Right lobe of liver (tissue), 6 donors: ENCODE measurements at places on chromosomes 16 and 17. TPM values are rescaled to one million over a fixed set of nuclear protein-coding genes. Genes with fewer than 3 reads are reported as not detected.

- DNase-seq = no peak
These were observed 12.6 kb upstream of the SRRM2 start for GRCh38 chr16:2739625-2740430.

DNA sequence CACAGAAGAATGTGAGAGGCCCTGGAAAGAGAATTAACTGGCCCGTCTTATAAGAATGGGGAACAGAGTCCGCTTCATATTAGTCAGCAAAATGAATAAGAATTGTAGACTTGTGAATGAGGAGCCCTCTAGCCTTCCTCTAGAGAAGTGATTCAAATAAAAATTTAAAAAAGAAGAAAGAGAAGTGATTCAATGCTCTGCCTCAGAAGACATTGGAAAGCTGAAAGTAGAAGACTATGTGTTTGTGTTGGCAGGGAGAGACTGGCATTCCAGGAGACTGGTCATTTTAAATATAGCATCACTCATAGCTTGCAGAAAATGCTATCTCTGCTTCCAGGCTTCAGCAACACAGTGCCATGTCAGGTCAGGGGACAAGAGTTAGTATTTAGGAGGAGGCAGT lies 190.6 kb upstream of the HS3ST3A1 start:
- no peak for DNase-seq

DNA sequence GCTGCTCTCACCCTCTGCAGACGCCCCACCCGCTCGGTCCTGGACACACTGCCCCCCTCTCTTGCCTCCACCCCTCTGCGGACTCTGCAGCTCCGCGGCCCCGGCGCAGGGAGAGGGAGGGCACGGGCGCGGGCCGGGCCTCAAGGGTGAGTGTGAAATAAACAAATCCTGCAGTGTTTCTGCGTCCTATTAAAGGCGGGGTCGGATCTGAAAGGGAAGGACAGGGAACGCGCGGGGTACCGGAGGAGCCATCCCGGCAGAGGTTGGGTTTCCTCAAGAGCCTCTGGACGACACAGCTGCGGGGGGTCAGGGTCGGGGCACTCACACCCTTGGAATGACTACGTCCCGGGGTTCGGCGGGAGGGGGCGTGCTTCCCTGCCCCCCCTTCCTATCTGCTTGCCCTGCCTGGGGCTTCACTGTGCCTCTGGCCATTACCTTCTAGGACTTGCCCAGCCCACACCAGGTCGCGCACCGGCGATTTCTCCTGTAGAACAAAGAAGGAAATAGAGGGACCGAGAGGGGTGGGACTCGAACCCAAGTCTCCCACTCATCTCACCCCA lies 466 bp upstream of the HSF4 start:
- no peak for DNase-seq

DNA sequence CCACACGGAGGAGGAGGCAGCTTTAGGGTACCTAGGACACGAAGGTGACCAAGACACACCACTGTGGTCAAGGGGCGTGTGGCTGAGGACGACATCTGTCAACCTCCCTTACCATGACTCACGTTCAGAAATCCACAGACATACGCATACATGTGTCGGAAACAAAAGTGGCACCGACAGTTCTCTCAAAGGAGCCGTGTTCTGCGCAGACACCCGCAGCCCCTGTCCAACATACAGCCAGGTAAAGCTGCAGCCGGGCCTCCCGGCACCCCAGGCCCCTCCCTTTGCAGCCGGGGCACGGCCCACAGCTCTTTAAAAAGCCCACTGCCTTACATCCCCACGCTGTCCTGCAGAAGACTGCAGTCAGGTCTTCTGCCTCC lies 40.5 kb upstream of the KLHDC4 start:
- no peak for DNase-seq

DNA sequence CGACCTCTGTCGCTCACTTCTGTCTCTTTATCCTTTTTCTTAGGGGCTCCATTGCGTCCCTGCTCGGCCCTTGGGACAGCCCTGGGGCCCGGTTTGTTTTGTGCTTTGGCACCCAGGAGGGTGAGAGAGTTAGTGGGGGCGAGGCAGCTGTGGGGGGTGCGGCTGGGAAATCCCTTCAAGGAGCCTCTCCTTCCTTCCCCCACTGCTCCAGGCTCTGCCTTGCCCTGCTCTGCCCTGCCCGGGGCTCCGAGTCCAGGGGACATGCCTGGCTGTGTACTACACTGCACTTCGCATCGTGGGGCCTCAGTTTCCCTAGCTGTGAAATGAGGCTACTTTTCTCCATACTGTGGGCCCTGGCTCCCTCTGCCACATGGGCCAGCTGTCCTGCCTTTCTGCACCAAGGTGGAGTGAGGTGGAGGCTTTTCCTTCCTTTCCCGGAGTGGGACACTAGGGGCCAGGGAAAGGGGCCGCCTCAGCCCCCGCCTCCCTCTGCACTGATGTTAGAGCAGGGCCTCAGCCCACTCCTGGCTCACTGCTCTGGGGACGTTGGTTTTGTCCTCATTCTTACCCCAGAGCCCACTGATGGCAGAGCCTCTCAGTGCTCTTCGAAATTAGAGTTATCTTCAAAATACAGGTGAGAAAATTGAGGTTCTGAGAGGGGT lies 980 bp downstream of the LLGL1 start:
- peak; percentile 53 for DNase-seq

DNA sequence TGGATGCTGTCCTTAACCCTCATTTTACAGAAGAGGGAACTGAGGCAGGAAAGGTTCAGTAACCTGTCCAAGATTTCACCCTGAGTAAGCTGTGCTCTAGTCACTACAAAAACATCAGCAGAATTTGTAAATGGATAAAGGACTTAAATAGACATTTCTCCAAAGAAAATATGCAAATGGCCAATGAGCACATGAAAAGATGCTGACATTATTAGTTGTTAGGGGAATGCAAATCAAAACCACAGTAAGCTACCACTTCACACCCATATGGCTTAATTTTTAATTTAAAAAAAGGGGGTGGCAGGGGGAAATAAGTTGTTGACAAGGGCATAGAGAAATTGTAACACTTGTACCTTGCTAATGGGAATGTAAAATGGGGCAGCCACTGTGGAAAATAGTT lies 51.4 kb downstream of the C17orf67 start:
- no peak for DNase-seq

Gene GAN
- 3.9 TPM for total RNA-seq

Gene KRTAP16-1
- not detected for total RNA-seq

GRCh38 chr17:27529230-27529796 lies 73.1 kb downstream of the KSR1 start:
- no peak for DNase-seq

Gene CD79B
- 2.0 TPM for total RNA-seq

DNA sequence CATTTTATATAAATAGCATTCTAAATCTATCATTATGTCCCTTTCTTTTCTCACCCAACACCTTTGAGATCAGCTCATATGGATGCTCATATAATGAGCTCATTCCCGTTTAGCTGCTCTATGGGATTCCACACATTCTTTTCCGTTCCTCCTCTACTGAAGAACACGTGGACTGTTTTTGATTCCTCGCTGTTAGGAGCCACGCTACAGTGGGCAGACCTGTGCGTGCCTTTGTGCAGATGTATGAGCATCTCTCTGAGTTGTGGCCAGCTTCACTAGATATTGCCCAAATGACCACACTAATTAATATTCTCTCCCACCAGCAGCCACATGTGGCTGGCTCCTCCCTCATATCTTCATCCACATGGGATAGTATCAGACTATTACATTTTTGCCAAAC lies 6.0 kb upstream of the TNFRSF13B start:
- no peak for DNase-seq

- no peak for DNase-seq
These were observed 16.7 kb downstream of the ANKRD40 start for GRCh38 chr17:50690887-50691549.

Gene TNFSF13
- 6.8 TPM for total RNA-seq

Gene GAS7
- total RNA-seq = 7.1 TPM

DNA sequence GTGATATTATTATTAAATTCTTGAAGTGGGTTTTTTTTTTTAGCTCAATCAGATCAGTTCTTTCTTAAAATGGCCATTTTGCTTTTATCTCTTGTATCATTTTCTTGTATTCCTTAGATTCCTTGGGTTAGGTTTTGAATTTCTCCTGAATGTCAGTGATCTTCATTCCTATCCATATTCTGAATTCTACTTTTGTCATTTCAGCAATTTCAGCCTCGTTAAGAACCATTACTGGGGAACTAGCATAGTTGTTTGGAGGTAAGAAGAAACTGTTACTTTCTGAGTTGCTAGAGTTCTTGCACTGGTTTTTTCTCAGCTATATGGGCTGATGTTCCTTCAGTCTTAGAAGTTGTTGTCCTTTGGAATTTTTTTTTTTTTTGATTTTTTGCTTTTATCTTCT lies 293.1 kb downstream of the MAP2K4 start:
- no peak for DNase-seq

DNA sequence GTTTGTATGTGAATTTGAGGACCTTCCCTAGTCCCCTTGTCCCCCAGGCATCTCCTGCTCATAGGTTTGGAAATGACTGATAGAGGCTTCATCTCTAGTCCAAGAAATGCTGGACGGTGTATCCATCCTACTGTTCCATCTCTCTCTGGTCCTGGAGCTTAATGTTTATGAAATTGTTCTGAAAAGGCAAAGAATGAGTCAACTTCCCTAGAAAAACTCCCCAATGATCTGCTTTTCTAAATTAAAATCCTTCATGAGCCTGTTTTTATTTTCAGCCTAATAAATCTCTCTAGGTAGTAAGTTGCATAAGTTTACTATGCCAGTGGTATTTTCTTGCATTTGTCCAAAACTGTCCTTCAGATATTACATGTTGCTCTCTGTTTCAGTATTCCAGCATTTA lies 2.1 kb upstream of the IGSF6 start:
- no peak for DNase-seq

Gene CIBAR2
- total RNA-seq = not detected

Gene POLG2
- 5.1 TPM for total RNA-seq

Gene NEUROD2
- not detected for total RNA-seq

- DNase-seq = no peak
These were observed 4.2 kb upstream of the SPAG9 start for GRCh38 chr17:51124640-51125503.

DNA sequence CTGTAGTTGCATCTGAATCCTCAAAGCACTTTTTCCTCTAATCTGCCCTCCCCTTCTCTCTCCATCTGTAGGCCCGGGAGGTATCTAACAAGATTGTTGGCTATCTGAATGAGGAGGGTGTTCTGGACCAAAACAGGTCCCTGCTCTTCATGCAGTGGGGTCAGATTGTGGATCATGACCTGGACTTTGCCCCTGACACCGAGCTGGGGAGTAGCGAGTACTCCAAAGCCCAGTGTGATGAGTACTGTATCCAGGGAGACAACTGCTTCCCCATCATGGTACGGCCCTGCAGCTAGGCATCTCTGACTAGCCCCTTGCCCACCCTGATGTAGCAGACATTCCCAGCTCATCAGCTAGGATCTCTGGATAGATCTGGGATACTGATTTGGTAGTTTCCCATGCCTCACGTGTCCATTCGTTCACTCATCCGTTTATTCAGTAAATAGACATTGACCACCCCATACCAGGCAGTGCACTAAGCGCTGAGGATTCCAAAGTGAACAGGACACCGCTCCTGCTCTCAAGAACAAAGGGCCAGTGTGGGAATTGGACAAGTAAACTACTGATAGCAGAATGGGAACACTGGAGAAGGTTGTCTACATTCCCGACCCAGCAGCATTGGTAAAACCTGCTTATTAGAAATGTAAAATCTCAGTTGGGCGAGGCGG lies 12.1 kb downstream of the LPO start:
- DNase-seq = no peak

Gene KRTAP4-5
- not detected for total RNA-seq

DNA sequence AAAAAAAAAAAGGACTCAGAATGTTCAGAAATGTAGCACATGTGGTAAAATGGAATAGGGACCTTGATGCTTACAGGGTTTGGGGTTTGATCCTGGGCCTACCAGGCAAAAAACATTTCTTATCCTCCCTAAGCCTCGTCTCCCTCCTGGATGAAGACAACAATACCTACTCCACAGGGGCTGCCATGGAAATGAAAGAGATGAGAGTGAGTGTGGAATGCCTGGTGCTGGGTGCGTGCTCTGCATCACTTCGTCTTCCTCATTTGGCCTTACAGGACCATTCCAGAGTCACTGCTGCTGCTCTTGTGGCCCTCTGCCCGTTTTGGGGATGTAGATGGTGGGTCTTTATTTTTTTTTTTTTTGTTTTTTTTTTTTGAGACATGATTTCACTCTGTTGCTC lies 692.9 kb upstream of the EEF2KMT start:
- DNase-seq = no peak

GRCh38 chr16:73274140-73274539 lies 226.2 kb upstream of the ZFHX3 start:
- no peak for DNase-seq
